ENCODE measurements at places on chromosomes 12 and 14.

DNA sequence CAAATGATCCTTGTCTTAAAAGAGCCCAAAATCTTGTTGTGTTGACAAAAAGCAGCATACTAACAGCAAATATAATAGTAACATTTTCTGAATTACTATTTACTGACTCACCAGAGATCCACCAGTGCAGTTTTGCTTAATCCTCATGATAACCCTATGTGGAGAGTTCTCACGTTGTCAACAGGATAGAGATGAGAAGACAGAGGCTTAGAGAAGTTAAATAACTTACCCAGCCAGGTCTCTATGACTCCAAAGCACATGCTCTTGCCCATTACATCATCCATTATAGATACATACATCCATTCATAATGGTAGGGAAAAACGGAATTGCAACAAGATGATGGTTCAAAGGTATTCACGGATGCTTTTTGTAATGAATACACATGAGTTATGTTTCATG is 111.9 kb downstream of the PAX9 start:
- no peak for DNase-seq

GRCh38 chr12:130606231-130606630 is 109.9 kb downstream of the RIMBP2 start:
- DNase-seq: no peak

DNA sequence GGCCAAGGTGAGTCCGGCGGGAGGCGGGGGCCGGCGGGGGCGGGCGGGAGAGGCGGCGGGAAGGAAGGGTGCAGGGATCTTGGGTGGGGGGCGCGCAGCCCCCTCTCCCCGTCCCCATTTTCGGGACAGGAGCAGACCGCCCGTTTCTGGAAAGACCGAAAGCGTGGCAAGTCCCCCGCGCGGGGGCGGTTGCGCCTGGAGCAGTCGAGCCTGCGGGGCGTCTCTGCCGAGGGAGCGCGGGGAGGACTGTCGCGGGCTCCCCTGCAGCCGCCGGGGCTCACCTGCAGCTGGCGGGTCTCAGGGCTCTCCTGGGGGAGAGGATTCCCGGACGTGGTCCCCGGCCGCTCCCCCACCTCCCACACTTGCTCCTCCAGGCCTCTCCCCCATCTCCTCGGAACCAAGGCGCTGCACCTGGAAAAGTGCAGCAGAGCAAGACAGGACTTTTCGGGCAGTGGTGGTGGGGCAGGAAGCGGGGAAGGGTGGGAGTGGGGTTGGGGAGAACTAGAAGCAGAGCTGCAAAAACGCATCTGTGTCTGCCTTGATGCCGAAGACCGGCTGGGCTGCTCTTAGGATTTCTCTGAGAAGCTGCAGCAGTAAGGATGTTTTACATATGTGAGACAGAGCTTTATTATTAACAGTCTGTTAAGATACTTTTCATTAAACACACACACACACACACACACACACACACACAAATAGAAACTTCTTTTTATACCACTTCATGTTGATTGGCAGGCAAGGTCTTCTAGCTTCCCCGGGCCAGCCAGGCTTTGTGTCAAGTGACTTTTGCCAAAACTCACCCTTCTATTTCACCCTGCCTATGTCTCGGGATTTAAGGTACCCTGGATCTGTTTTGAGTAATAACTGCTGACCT is 677 bp downstream of the C12orf75 start:
- DNase-seq: no peak

- peak; percentile 65 for DNase-seq
These were observed at the start of gene PRKCH for GRCh38 chr14:61321385-61322010. TSS of gene PRKCH (plus strand) at chr14:61321579. CDS start at chr14:61322102, 523 bp downstream.

- no peak for DNase-seq
These were observed 21.6 kb upstream of the CDK2AP1 start for GRCh38 chr12:123293178-123293760.

DNA sequence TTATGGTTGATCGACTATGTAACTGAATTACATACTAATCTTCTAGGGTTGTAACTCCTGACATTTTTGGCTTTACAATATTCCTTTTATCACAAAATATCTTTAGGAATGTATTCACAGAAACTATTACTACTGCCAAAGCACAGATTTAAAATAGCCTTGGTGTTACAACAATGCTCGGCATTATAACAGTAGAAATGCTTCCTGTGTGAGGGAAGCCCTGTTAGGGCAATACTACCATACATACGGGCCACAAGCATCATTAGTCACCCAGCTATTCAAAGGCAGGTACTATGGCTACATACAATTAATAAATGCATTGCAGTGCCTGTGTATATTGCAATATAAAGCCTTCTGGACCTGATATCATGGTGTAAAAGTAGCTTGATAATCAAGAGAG is 517.8 kb downstream of the C12orf50 start:
- no peak for DNase-seq

DNA sequence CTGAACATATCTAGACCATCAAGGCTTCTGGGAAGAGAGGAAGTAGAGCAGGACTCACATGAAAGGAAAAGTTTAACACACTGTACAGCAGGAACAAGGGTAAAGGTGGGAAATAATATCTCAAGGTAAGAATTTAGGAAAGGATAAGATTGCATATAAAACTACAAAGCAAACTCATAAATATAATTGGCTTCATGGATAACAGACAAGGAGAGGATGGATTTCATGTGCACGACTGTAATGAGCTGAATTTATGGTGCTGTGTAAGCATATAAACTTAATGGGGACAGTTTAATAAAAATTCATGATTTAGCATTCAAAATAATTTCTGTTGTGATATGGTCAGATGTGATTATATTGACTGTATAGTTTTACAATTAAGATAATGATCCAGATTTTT is 298.0 kb downstream of the GXYLT1 start:
- no peak for DNase-seq

- DNase-seq: no peak
These were observed 777 bp downstream of the ARF3 start for GRCh38 chr12:48956279-48957140.

DNA sequence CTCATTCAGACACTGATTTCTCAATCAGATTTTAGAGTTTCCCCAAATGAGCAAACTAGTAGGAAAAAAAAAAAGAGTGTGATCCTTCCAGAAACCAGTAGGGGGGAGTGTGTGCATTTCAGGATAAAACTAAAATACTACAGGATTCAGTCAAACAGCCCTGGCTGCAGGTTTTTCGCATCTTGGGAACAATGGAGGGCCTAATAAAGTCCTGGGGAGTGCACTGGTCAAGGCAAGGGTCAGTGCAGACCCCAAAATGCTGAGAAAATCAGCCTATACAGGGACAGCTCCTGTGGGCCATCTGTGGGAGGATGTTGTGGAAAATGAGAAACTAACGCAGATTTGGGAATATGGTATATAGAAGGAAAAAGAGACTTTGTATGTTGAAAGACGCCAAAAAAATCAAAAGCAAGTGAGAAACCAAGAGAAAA is 22.2 kb upstream of the ABCD4 start:
- no peak for DNase-seq

DNA sequence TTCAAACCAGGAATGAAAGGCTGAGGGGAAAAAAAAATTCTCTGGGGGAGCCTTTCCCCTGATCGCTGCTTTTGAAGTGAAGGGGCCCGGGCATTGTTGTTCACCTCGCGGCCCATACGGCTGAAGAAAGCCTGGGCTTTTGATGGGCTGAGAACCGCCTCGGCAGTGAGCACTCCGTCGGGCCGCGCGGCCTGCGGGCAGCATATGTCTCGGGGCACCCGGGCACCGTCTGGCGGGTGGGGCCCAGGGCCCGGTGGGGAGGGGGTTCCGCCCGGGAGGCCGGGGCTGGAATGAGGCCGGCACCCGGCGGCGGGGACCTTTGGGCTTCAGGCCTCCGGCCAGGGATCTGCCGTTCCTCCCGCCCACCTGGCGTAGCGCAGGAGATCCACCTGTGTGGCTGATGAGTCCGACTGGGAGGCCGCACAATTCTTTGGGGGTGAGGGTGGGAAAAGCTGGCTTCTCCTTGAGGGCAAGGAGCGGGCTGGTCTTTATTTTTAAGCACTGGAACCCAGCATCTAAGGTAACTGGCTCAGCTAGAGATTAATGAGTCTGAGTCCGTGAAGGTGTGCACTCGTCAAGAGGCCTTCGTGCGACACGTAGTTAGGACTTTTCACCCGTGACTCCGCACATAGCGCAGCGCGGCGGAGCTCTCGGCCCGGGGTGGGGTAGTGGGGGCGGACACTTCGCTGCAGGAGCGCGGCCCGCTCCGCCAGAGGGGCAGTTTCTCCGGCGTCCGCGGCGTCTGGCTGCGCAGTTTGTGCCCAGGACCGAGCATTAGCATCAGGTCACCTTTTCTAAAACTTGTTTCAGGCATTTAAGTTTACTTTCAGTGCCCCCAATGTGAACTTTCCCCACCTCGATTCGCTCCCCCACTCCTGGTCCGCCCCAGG is 10.6 kb downstream of the FOXA1 start:
- no peak for DNase-seq

- DNase-seq: no peak
These were observed 478.1 kb downstream of the VRK1 start for GRCh38 chr14:97275276-97275675.

DNA sequence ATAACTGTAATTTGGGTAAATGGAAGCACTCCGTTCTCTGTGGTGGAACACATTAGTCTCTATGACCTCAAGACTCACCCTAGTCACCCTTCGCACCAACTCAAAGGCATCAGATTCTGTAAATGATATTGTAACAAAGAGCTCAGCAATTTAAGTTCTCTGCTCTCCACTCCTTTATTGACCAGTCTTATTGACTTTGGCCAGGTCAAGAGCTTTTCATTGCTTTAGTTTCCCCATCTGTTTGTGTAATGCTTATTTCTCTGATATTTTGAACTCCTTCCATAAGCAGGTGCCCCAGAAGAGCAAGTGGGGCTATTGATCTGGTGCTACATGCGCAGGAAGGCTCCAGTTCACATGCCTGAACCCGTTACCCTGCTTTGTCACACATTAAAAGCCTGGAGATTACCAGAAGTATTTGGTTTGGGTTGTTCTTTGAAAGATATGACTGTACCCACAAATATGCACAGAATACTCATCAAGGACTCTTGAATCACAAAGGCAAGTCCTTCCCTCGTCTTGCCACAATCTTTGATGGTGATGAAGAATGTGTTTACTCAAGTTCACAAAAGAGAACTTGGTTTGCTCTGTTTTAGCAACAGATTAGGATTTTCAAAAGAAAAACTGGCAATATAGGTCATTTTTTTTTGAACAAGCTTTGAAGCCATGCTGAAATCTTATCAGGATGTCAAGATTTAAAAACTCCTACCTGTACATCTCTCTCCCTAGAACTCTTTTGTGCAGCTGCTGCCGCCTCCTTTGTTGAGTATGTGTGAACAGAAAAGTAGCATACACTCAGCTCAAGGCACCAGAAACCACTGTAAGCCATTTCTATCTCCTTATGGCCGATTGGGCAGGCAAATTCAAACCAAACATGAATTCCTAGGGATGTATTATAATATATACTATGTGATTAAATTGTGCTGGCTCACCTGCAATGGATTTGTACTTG is 193.9 kb downstream of the BCAT1 start:
- DNase-seq: no peak

DNA sequence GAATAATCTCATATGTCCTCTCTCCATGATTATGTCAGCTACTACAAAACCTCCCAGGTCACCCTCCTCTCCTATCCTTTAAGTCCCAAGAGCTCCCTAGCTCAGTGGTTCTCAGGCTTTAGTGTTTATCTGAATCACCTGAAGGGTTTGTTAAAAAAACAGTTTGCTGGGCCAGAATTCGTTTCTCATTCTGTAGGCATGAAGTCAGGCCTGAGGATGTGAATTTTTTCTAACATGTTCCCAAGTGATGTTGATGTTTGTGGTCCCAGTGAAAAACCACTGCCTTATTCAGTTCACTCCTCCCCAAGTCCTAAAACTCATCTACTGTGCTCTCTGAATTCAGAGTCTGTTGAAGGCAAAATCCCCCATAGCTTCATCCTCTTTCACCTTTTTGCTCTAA is 241.4 kb downstream of the ETNK1 start:
- DNase-seq: no peak

GRCh38 chr14:99516871-99517642 is 35.8 kb downstream of the CCNK start:
- DNase-seq: no peak

- no peak for DNase-seq
These were observed 51.0 kb downstream of the MAGOHB start for GRCh38 chr12:10562306-10562933.

- no peak for DNase-seq
These were observed 21.6 kb upstream of the HNF1A start for GRCh38 chr12:120956579-120957300.

DNA sequence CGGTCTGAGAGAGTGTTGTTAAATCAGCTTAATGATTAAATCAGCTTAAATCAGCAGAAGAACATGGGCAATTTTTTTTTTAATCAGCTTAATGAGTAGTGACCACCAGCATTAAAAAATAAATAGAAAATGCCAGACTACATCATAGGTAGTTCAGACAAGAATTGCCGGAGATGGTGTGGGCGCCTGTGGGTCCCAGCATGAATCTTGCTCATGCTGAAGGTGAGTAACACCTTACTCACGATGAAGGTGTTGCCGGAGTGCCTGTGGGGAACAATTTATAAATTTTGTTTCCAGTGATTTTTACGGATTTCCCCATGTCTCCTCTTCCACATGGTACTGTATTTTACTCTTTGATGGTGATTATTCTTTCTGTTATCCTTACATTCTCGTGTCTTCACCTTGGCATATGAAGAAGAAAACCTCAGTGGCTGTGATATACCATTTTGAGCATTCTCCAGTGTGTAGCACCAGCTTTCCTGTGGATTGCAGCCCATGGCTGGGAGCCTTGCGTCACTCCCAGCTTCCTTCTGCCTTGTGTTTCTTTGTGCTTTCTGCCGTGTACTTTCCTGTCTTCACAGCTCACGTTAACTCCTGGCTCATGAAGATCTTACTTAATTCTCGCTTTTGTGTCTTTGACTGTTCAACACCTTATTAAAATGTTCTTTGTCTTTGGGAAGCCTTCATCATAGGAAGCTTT is 4.7 kb downstream of the TDRD9 start:
- DNase-seq: no peak

GRCh38 chr12:68225576-68226476 is at the start of gene IL26:
TSS of gene IL26 (minus strand) at chr12:68225810. CDS start at chr12:68225756, 54 bp downstream.
- DNase-seq: no peak

GRCh38 chr12:119202544-119202943 is 23.8 kb downstream of the HSPB8 start:
- no peak for DNase-seq

DNA sequence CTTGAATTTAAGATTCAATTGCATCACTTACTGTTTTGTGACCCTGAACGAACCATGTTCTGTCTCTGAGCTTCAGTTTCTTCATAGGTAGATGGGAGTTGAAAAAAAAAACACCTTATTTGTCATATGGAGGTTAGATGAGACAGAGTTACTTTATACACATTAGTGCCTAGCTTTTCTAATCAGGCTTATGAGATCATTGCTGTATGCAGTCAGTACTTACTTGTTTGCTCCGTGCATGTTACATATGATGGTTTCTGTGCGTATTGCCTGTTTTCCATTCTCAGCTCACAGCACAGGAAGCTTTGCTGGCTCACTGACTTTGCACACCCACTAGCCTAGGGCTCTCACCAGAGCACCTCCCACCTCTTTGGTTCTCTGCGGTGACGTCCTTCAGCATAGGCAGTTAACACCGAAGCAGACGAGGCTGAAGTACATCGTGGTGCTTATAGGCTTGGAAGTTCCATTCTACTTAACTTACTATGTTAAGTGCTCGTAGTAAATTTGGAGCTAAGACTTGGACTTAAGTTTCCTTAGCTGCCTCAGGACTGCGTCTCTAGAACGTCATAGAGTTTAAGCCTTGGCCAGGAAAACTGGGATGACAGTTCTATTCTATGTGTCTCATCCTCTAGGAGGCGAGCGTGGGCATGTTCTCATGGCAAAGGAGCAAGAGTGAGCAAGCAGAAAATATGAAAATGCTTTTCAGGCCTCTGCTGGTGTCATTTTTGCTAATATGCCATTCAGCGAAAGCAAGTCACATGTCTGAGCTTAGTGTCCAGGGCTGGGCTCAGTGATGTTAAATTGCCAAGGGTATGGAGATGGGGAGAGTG is 57.3 kb downstream of the NRXN3 start:
- DNase-seq: no peak

GRCh38 chr12:116876151-116876869 is 4.9 kb downstream of the HRK start:
- no peak for DNase-seq

Measured in activated naive CD8-positive, alpha-beta T cell treated with anti-CD3 and anti-CD28 coated beads, Interleukin-2, amount 50 U/mL, for 16 hours (primary cell).